ENCODE measurements at places on chromosomes 1 and 21. TPM values are rescaled to one million over a fixed set of nuclear protein-coding genes. Genes with fewer than 3 reads are reported as not detected.

DNA sequence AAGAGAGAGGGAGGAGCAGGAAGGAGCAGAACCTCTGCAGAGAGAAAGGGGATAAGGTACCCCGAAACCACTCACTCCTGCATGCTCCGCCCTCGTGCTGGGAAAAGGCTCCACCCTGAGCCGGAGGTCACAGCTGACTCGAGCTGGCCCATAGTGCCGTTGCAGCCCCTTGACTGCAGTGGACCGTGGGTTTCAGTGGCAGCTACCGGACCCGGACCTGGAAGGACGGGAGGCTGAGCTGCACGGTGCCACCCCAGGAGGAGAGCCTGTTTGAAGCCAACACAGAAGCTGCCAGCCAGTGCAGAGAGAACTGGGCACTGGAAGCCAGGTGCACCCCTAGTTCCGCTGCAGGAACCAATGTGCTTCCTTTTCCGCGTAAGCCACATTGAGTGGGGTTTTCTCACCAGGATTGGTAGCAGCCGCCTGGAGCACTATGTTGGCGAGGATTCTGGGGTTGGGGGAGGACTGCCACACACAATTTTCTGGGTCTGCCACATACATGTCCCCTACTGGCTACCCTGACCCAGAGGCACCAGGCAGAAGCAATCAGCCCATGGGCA, 83.3 kb downstream of the FBXO2 start:
- DNase-seq, result no peak

DNA sequence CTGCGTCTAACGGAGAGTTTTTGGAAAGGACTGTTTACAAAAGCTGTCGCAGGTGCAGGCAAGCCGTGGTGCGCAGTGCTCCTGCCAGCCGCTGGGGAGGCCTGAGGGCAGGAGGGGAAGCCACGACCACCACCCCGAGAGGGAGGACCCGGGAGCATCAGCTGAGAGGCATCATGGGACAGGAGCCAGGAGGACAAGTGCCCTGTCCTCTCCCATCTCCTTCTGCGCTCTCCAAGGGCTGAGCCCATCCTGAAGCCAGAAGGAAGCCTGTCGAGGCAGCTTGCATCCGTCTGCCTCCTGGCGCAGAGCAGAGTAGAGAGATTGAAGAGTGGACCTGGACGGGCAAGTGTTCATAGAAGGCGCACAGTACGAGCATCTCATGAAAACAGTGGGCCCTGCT, 310.9 kb downstream of the KIF26B start:
- DNase-seq, result no peak

The ANGPTL3 gene
- not detected for polyA plus RNA-seq

DNA sequence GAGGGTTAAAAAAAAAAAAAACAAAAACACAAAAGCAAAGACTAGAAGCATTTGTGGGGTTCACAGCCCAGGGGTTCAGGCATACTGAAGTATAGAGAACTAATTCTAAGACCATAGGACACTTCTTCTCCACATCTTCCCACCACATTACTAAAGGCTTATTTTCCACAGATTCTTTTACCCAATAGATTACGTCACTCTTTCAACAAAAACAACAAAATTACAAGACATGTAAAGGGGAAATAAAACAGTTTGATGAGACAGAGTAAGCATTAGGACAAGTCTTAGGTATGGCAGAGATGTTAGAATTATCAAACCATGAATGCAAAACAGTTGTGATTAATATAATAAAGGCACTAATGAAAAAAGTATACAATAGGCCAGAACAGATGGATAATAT, 2013.7 kb downstream of the MRPL39 start:
- no peak for DNase-seq

GRCh38 chr1:221781102-221781755, 39.3 kb upstream of the DUSP10 start:
- no peak for DNase-seq

The GJB3 gene
- not detected for polyA plus RNA-seq

The KRTAP19-1 gene
- not detected for polyA plus RNA-seq

GRCh38 chr1:183228347-183229220, 42.5 kb downstream of the LAMC2 start:
- DNase-seq, result no peak

The C2CD2 gene
- 2.3 TPM for polyA plus RNA-seq

GRCh38 chr21:44935533-44935927, 4.3 kb upstream of the SLX9 start:
- no peak for DNase-seq

The SH3BGR gene
- 1.6 TPM for polyA plus RNA-seq

The PAPPA2 gene
- polyA plus RNA-seq, result not detected

DNA sequence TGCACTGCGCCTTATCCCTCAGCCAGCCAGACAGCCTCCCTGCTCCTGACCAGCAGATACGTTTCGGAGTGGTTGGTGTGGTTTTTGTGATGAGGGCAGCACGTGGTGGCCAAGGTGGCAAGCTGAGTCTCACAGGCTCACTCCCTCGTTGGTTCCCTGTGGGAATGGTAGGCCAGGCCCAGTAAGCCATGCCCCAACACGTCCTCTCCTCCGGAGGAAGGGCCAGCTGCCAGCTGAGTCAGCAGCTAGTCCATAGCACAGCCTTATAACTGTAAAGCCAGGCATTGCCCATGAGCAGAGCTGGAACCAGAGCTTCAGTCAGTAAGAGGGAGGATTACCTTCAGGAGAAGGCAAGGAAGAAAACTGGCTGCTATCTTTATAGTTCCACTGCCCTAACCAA, 29.5 kb downstream of the SZRD1 start:
- DNase-seq, result no peak

DNA sequence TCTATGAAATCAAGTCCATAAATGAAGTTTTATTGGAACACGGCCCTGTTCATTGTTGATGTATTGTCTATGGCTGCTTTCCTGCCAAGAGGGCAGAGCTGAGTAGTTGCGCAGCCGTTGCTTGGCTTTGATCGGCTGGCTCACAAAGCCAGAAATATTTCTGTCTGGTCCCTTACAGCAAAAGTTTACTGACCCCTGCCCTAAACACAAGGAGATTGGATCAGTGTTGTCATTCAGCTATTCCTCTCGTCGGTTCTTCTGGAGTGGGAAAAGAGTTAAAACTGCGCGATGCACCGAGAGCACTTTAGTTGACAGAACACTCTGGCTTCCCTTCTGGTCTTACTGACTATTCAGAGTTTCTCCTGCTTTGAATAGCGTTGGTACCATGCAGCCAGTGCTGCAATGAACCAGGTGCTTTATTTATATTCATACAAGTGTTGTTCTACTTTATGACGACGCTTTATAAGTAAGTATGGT, 868 bp downstream of the ZBTB40 start:
- DNase-seq, result no peak

GRCh38 chr1:89425056-89425455, 61.2 kb downstream of the GBP6 start:
- no peak for DNase-seq

The SYNC gene
- polyA plus RNA-seq, result not detected

DNA sequence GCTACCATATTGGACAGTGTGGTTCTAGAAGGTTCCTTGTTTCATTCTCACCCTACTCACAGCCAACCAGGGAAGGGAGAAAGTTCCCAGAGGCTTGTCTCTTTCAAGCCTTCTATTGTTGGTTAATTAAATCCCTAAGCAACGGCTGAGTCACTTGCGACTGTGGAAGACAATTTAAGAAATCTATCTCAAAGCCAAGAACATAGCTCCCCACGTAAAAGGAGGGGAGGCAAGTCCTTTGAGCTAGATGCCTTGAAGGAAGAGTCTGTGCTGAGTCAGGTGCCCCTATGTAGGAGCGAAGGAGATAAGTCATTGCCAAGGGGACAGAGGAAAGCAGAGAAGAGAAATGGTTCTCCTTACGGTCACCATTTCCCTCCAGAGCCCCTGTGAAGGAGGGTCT, 79.4 kb upstream of the PPP2R5A start:
- DNase-seq, result no peak

GRCh38 chr1:204459706-204460105, 34.9 kb downstream of the PIK3C2B start:
- no peak for DNase-seq

GRCh38 chr1:199522338-199522737, 505.2 kb upstream of the NR5A2 start:
- DNase-seq, result no peak

The HNRNPCL1 gene
- not detected for polyA plus RNA-seq

The APCS gene
- polyA plus RNA-seq, result not detected

The ZNF648 gene
- polyA plus RNA-seq, result not detected

GRCh38 chr1:229769809-229770208, 143.8 kb downstream of the URB2 start:
- no peak for DNase-seq

The F13B gene
- not detected for polyA plus RNA-seq

DNA sequence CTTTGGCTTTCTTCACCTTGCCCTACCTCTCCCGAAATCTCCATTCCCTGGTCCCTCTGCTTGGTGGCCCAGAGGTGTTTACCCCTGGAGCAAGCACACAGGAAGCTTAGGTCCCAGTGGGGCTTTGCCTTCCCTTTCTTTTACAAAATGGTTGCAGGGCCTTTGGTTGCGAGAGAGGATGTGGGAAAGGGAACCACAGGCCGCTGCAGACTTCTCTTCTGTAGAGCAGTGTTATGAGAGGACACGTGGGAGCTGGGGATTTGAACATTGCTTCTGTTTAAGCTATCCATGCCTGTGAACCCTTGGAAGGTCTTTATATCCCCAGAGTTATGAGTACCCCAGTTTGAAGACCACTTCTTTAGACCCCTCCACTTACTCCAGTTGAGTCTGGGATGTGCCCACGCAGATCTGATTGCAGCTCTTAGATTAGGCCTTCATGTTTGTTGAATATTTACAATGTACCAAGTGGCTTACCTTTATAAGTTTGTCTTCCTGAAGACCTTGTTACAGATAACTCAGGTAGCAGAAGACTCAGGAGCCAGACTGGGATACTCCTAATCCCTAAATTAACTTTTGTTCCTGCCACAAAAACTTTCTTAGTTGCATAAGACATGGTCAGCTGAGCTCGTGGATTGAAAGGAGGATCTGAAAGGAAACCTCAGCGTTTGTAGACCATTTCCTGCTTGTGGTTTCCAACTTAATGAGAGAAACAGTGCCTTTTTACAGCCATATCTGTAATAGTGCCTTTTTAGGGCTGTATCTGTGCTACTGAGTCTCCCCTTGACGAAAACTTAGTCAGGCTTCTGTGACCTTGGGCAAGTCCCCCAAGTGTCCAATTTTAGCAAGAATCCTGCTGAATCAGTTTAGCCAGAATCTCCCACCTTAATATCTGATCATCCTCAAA, 21.9 kb upstream of the IVNS1ABP start:
- peak; percentile 60 for DNase-seq

- no peak for DNase-seq
Measured at GRCh38 chr1:61138921-61139774, 56.8 kb downstream of the NFIA start.

The CD101 gene
- 72.0 TPM for polyA plus RNA-seq

DNA sequence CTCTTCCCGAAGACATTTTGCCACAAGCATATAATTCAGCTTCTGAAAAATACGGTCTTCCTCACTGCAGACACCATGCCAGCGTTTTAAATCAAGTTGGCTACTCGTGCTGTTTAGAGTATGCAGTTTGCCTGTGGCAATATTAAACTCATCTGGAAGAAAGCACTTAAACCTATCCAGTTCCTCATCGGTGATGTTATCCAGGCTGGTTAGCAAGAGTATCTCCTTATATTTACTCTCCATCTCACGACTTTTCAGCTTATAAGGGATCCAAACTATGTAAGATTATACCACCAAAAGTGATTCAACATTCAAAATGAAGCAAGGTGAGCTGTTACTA, 9.7 kb upstream of the IFI16 start:
- DNase-seq, result no peak

DNA sequence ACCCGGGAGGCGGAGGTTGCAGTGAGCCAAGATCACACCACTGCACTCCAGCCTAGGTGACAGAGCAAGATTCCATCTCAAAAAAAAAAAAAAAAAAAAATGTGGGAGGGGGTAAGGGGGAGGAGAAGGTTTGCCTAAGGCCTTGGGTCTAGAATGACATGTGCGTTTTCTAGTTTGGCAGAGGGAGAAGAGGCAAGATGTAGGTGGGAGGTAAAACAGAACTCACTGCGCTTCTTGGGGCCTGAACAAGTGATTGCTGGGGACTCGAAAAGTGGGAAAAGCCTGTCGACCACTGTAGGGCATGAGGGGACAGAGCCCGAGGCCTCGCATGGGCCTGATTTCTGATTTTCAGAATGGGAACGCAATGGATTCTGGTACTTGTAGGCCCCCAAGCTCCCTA, 19.9 kb downstream of the RUNX3 start:
- DNase-seq, result no peak

DNA sequence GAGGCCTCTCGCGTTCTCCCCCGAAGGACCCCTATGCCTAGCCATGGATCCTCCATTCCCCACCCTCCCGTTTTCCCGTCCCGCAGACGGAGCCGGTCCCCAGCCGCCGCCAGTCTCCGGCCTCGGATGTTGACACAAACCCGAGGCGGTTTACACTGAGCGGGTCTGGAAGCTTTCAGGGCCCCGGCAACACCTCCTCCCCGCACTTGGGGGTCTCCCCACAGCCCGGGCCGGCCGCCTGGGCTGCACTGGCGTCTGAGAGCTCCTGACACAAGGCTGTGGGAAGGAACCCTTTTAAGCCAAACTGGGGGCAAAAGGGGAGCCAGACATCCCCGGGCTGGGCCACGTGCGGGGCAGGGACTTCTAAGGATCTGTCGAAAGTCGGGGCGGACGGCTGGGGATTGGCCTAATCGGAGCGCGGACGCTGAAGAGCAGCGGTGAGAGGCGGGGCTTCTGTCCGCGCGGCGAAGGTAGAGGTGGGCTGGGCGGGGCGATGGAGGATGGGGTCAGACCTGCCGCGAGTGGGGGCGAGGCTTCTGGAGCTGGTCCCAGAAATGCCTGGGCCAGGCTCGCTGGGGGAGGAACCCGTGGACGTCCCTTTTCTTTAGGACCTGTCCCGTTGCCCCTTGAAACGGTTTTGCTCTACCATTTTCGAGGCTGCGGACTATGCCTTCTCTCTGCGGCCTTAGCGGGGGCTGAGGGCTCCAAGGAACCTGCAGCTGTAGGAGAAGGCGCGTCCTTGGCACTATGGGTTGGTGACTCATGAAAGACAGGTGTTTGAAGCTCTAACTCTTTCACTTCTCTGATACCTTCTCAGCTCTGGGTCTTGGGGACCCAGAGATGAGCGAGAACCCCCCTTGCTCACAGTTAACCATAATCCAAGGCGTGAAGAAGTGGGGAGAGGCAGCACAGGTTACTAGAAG, 1.2 kb upstream of the HPCAL4 start:
- DNase-seq, result no peak

GRCh38 chr1:101338714-101339430, 102.1 kb downstream of the S1PR1 start:
- peak; percentile 65 for DNase-seq

The SMYD2 gene
- 46.2 TPM for polyA plus RNA-seq

GRCh38 chr1:33893147-33893830, 29.4 kb downstream of the HMGB4 start:
- DNase-seq, result no peak

The ANXA9 gene
- polyA plus RNA-seq, result not detected

DNA sequence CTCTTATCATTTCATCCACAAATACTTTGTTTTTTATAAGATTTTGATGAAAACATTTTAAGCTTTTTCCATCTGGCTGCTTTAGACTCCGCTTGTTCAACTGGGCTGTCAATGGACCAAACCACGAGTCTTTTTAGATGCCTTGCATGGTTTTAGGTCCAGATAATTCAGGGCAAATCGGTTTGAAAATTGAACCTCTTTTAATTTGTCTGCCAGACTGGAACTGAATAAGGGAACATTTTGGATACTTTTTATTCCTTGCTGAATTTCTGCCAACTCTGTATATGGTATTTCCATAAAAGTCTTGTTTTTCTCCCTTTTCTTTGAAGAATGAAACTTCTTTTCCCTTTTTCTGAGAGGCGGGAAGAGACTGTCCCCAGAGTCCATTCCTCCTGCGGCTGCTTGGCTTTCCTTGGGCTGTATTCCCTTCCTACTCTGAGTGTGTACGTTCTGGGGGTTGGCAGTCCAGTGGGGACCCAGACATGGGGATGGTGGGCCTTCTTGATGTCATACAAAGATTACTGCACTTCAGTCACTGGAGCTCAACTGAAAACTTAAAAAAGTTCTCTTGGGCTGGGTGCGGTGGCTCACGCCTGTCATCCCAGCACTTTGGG, 46.5 kb upstream of the CNN3 start:
- no peak for DNase-seq

All from CD8-positive, alpha-beta memory T cell (primary cell).